ENCODE measurements at places on chromosomes 12 and 14.

DNA sequence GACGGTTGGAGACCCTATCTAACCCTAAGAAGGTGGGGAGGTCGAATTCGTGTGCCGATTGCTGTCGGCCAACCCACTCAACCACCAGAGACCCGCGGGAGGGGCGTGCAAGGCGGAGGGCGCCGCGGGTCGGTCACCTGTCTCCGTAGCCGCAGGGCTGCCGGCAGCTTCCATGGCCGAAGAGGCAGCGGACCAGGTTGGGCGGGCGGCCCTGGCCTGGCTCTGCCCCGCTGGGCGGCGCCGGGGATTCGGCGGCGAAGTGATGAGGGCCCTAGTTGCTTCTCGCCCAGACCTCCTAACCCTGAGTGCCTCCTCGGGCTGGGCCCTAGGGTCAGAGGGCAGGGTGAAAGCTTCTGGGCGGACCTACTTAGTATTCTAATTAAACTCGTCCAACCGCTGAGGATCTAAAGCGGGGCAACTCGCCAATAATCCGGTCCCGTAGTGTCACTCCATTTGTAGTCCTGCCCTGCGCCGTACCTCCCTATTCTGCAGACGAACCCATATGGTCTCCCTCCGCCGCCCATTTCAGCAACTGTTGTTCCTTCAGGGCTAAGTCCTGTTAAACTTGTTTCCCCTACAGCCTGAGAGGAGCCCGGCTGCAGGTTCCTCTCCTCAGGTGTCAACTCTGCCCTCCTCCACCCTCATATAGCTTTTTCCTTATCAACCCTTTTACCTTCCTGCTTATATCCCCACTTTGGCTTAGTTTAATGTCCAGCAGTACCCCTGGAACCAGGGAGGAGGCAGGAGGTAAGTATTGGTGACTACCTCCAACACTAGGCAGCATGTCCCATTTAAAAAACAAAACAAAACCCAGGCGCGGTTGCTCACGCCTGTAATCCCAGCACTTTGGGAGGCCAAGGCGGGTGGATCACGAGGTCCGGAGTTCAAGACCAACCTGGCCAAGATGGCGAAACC, at the start of gene PYM1:
PYM1 (minus strand) TSS at position 307 of the 915 bp plus-strand sequence; CDS start at position 174, 133 bp downstream.
- peak; percentile 79 for DNase-seq

GRCh38 chr14:69693801-69694729, 72.9 kb upstream of the SRSF5 start:
- DNase-seq = no peak

- DNase-seq = no peak
These were observed 82.6 kb upstream of the CCDC91 start for GRCh38 chr12:28107679-28108078.

- no peak for DNase-seq
These were observed 408.5 kb upstream of the RPL10L start for GRCh38 chr14:47060050-47060449.

- no peak for DNase-seq
These were observed 10.9 kb downstream of the SYNDIG1L start for GRCh38 chr14:74415115-74415437.

DNA sequence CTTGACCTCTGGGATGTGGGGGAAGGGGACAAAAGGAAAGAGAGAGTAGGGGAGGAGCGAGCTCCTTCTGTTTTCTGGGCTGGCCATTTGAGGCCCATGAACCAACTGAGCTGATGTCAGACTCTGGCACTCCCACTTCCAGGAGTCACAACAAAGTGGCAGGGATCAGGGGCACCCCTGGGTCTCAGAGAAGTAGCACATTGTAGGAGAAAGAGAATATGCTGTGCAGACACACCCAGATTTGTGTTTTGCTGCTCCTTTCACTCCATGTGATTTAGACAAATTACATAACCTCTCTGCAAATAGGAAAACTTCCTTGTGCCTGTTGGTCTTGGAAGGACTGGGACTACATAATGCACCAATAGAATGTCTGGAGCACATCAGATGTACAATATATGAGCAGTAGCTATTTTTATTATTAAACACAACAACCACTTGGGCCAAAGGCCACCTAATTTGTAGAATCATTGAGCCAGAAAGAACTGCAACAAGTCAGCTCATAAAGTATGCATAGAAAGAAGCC, 265.5 kb downstream of the ZFP36L1 start:
- no peak for DNase-seq

DNA sequence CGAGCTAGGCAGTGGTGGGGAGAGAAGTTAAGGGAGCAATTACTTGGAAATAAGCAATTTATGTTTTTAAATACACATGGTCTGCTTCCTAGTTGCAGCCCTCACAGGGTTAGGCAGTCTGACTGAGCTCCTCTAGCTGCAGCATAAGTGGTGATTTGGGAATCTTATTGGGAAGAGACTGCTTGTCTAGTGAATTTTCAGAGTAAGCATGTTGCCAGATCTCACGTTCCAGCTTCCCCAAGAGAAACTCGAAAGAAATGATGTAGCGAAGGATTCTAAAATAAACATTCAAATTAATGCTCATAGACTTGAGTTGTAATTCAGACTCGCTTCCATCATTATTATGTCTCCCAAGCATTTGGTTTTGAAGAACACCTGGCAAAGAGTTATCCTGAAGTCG, 440.2 kb downstream of the ATP23 start:
- no peak for DNase-seq

DNA sequence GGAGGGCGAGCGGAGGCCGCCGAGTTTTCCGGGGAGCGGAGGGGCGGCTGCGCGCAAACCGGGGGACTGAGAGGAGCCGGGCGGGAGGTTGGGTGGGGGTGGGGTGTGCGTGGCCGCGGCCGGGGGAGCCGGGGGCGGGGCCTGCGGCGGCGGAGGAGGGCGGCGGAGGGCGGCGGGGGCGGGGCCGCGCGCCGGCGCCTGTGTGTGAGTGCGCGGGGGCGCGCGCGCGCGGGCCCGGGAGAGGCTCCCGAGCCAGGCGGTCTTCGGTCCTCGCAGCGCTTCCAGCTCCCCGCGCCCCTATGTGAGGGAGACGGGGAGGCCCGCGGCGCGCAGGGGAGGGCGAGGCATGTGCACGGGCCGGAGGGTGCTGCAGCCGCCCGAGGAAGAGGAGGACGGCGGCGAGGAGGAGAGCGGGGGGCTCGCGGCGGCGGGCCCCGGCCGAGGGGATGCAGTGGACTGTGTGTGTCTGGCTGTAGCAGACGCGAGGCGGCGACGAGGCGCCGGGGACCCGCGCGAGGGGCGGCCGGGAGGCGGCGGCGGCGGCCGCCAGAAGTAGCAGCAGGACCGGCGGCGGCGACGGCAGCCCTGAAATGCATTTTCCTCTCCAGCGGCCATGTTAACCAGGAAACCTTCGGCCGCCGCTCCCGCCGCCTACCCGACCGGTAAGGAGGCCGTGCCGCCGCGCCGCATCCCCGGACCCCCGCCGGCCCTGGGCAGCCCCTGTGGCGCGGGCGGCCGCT, at the start of gene DYRK2:
DYRK2 (plus strand) TSS at position 225 of the 740 bp plus-strand sequence; CDS start at position 614, 389 bp downstream.
- peak; percentile 66 for DNase-seq

DNA sequence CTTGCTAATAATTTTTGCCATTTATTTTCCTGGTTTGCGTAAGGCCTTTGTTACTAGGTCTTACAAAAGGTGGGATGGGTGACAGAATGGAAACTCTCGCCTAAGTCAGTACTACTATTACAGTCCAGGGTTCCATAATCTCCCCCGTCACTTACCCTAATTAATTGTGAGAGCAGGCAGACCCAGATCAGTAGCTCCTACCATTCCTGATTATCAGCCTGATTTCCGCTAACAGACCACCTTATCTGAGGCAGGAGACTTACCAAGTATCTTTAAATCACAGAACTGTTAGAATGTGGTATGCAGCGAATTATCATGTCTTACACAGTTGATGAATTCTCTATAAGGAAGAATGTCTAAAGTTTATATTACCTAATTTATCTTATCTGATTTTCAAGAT, 234.7 kb downstream of the FOXN3 start:
- no peak for DNase-seq

GRCh38 chr12:57609781-57610553, 1.3 kb upstream of the ARHGEF25 start:
- no peak for DNase-seq

GRCh38 chr14:20627346-20628027, 14.0 kb downstream of the OR6S1 start:
- DNase-seq = no peak

DNA sequence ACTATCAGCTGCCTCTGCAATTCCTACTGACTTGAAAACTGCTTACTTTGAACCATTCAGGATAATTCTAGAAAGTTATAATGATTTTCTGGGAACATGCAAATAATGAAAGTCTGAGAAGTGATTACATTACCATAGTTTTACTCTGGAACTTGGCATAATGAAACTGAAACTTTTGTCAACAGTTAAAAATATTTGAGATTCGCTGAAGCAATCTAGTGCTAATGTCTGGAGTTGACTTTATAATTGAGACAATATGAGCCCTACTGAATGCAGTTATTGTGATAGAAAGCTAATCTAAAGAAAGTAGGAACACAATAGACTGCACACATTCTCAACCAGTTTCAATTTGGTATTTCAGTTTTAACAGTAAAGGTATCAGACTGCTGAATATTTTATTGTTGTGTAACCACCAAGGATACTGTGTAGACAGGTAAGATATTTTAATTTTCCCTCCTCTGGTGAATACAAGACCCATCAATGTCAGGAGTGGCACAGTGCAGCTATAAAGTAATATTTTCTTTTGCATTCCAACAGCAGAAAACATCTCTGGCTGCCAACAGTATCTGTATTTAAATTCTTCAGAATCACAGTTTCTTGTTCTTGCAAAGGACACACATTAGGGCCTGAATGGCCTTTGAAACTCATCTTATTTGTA, 483.5 kb downstream of the ATP23 start:
- DNase-seq = no peak

GRCh38 chr12:92242907-92243306, 97.3 kb upstream of the BTG1 start:
- no peak for DNase-seq

DNA sequence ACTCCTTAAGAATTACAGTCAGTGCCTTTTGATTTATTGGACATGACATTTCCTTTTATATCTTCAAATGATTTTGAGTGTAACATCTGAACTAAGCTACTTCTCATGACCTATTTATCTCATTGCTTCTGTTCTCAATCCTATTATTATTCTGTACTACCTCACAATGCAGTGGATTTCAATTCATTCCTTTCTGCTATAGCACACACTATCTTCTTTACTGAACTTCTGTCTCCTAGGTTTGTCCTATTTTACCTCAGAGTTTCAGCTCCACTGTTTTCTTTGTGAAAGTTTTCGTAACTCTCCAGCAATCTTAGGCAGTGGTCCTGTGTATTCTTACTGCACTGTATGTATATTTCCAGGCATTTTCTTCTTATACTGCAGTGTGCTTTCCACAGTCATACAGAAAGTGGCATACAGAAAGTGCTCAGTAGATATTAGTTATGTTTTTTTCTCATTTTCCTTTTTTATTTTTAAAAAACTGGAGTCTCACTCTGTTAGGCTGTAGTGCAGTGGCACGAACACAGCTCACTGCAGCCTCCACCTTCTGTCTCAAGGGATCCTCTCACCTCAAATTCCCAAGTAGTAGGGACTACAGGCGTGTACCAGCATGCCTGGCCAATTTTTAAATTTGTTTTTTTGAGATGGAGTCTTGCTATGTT, 368.6 kb upstream of the RGS6 start:
- no peak for DNase-seq

DNA sequence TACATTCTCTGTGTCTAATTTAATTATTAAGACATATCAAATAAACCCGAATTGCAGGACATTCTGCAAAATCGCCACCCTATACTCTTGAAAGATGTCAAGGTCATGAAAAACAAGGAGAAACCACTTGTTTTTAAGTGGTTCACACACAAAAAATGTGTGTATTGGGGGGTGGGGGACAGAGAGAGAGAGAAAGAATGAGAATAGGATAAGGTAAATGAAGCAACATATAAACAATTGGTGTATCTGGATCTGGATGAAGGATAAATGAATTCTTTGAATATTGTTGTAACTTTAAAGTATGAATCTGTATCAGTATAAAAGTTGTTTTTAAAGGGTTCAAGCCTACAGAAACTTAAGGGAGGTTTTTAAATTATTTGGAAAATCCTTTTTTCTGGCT, 72.1 kb downstream of the ARID2 start:
- DNase-seq = no peak

DNA sequence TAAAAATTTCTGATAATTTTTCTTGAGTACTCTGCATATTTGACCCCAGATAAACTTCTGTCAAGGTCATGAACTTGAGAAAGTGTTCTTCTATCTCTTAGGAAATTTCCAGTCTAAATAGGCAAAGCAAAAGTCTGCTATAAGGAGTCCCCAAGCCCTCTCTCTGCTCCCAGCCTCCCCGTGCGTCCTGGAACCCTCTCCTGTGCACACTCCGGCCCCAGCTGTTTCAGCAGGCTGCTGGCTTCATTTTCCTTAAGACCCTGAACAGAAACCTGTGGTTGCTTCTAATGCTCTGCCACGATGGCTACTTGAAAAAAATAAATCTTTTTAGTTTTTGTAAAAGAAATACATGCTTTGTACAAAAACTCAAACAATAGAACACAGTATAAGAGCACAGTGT, 14.7 kb downstream of the KRT2 start:
- DNase-seq = no peak

DNA sequence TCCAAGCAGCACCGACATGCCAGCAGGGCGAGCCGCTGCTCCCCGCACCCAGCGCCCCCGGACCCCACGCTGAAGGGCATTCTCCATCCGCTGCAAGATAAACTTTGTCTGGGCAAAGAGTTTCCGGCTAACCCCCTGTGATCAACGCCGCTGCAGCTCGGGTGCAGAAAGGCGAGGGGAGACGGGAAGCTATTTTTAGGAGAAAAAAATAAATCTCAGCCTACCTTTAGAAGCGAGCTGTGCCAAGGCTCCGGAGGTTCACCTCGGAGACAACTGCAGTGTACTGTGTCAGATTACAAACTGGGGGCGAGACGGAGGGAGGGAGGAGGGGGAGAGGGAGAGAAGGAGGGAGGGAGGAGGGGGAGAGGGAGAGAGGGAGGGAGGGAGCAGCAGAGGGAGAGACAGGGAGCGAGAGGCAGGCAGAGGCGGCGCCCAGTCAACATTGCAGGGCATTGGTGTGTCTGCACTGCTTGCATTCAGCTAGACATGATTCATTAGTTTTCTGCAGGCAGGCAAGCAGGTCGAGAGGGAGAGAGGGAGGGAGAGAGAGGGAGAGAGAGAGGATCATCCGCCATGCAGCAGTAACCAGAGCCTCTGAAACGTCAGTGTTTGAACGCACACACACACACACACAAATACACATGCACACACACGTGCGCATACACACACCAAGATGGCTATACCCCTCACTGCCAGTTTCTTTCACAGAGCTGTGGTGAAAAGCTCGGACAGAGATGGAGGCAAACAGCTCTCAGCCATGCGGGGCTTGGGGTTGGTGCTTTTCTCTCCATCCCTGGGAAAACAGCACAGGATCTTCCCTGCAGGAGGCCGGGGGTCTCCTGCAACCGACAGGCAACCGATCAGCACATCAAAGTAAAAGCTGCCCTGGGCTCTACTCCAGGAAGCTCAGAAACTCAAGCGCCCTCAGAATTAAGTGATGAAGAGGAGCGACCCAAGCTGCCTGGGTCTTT, at the start of gene RIMBP2:
RIMBP2 (minus strand) TSS at position 302 of the 971 bp plus-strand sequence. CDS start 237,286 bp downstream, outside the sequence.
- no peak for DNase-seq

GRCh38 chr14:24368212-24368561, 203 bp downstream of the NFATC4 start:
- no peak for DNase-seq

DNA sequence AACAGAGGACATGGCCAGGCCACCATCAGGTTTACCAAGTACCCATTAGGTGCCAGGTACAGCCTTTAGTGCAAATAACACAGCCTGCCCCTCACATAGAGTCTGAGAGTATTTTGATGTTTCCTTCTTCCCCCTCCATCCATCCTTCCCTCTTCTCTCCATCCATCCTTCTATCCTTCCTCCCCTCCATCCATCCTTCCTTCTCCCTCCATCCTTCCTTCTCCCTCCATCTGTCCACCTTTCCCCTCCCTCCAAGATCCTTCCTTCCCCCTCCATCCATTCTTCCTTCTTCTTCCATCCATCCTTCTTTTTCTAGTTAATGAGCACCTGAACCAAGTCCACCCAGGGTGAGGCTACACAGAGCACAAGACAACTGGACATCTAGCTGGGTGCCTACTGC, 39.8 kb downstream of the ITPK1 start:
- DNase-seq = no peak
